EH (cell line): ENCODE measurements at places on chromosomes 5 and 9.
A peak's percentile ranks its signal among the peaks of the same experiment; 100 is the strongest.

DNA sequence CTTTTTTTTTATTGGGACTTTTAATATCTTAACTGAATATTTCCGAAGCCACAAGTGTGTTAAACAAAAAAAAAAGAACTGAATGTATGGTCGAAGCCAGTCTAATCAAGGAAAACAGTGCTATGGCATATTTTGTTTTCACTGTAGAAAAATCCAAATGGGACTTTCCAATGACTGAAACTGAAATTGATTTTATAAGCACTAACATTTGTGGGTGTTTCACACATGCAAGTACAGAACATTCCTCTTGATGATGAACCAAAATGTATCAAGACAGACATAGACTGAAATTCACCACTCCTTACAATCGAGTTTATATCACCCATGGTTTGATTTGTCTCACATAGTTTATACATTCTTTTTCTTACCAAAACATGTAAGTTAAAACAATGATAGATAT, 1026.8 kb downstream of the CDH18 start:
- no peak for DNase-seq

GRCh38 chr9:95645992-95646391, 129.2 kb upstream of the PTCH1 start:
- DNase-seq: no peak

- DNase-seq: no peak
These were observed 69.3 kb downstream of the AMBP start for GRCh38 chr9:114008667-114009410.

- DNase-seq: no peak
These were observed 906.7 kb downstream of the NR2F1-AS1 start for GRCh38 chr5:92674321-92674720.

- no peak for DNase-seq
These were observed 157.8 kb downstream of the FGF18 start for GRCh38 chr5:171577042-171577758.

DNA sequence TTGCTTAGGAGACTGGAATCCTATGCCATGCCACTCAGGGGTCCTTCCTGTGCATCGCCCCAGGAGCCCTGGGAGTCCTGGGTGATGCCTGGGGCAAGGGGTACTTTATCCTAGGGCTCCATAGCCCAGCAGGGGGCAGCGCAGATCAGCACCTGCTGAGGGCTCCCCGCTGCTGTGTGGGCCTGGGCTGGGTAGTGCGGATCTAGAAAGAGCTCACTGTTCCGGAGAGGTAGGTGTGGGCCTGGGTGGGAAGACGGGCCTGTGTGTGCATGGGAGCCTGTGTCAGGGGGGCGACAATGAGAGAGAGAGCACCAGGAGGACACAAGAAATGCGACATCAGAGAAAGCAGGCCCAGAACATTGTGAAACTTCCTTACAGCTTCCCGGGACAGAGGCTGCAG, 11.4 kb upstream of the DAB2IP start:
- peak; percentile 46 for DNase-seq

- DNase-seq: no peak
These were observed 57.3 kb upstream of the WWC1 start for GRCh38 chr5:168234133-168234532.

DNA sequence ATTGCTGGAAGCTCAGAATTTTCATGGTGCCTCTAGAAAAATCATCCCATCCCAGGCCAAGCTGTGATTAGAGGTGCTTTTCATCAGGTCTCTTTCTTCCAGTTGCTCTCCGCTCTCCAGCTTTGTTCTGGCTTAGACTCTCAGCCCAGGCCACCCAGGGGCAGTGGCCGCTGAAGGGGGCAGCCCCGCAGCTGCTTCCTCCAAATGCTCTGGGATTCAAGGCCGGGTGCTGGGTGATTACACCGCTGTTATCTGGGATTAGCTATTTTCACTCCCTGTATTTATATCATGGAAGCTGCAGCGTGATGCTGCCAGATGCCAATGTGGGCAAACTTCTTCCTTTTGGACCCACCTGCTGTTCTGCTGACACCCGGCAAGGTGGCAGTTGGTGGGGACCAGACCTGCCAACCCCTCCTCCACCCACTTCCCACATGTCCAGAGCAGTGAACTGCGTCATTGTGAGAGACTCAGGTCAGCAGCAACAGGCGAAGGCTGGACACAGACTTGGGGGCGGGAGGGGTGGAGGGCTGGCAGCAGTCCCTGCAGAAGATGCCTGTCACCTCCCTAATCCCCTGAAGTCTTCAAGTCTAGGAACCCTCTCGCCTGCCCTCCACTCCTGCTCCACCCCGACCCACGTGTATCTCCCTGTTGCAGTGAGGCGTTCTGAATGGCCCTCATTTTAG, 33.9 kb upstream of the NKX2-5 start:
- DNase-seq: no peak

GRCh38 chr9:68719847-68720246, 14.8 kb downstream of the PIP5K1B start:
- DNase-seq: no peak

GRCh38 chr9:8633784-8634183, 834.2 kb upstream of the DMAC1 start:
- no peak for DNase-seq
